Fibroblast of lung (primary cell): ENCODE measurements at places on chromosomes 5 and 9. TPM values are rescaled to one million over a fixed set of nuclear protein-coding genes. Genes with fewer than 3 reads are reported as not detected.

- DNase-seq: peak; percentile 57
These were observed 10.5 kb downstream of the PFDN1 start for GRCh38 chr5:140292212-140293036.

GRCh38 chr5:17190242-17190778, 27.1 kb upstream of the BASP1 start:
- DNase-seq: peak; percentile 63

GRCh38 chr9:6929441-6930215, 171.9 kb downstream of the KDM4C start:
- DNase-seq: no peak

GRCh38 chr5:73066466-73066865, 53.9 kb upstream of the TMEM171 start:
- DNase-seq: peak; percentile 86

The TMC1 gene
- 0.33 TPM in 1 of 2 replicates, not detected in the other for total RNA-seq

The ENDOG gene
- total RNA-seq: 15.5 and 22.9 TPM in 2 replicates
